ENCODE measurements at places on chromosomes 2 and 18.
A peak's percentile ranks its signal among the peaks of the same experiment; 100 is the strongest.

DNA sequence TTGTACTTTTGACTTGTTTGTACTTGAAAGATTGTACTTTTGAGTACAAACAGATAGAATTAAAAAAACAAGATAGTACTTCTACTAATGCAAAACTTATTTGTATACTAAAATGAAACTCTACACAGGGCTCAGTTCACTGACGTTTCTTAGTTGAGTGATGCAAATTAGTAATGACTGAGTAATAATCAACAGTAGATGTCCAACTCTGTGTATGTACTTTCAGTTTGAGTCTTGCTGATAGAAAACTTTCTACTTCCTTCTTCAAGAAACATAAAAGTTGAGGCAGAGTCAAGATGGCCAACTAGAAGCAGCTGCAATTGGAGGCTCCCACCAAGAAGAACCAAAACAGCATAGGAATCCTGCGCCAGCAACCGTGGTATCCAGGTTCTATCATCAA lies 585.0 kb downstream of the NR4A2 start:
- DNase-seq = no peak

GRCh38 chr2:30348825-30349224 lies 98.2 kb upstream of the LCLAT1 start:
- DNase-seq = no peak

DNA sequence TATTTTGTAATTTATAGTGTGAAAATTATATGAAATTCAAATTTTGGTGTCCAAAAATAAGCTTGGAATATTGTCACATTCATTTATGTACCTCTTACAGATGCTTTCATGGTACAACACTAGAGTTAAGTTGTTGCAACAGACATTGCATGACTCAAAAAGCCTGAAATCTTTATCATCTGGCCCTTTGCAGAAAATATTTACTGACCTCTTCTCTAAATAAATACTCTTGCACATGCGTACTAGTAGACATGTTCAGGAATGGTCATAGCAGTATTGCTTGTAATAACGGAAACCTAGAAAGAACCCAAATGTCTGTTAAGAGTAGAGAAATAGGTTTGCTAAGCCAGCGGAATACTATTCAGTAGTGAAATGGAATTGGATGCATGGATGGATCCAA lies 60.4 kb downstream of the GALNT1 start:
- DNase-seq = no peak

DNA sequence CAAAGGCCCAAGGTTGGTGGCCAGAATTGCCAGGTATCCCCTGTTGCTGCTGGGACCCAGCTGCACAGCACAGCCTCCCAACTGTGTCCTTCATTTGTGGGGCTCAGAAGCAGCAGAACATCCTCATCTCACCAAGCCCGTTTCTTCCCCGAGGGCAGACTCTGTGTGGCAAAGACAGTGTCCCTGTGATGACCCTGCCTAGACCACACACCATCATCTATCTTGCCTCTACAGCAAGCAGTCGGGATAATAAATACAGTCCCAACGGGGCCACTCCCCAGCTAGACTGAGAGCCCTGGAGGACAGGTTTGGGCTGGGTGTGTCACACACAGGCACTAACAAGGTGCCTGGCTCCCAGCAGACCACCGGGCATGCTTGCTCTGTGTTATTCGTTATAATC lies 93.4 kb downstream of the PTGR3 start:
- no peak for DNase-seq

DNA sequence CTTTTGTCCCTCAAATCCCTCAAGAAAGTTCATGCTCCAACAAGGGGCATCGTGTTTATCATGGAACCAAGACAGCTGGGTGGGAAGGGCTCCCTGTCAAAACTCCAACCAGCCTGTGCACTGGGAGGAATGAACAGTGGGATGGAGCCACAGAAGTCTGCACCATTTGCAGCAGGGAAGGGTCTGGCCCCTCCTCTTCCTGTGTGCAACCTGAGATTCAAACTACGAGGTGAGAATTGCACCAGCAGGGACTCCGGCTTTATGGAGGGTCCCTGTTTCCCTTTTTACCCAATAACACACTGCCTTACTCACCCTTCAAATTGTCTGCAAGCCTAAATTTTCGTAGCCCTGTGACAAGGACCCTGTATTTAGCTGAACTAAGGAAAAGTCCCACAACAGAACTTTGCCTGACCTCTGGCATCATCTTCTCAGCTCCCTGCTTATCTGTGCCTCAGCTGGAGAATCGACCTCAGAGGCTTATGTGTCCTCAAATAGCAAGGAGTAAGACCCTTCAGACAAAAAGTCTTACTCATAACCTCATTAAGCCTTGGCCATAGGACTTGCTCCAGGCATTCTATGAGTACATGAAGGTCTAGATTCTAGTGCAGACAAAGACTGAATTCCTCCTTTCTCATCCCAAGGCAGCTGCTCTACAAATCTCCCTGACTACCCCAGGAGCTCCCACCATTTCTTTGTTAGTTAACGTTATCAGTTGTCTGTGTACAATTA lies 178.3 kb upstream of the SERPINE2 start:
- no peak for DNase-seq

DNA sequence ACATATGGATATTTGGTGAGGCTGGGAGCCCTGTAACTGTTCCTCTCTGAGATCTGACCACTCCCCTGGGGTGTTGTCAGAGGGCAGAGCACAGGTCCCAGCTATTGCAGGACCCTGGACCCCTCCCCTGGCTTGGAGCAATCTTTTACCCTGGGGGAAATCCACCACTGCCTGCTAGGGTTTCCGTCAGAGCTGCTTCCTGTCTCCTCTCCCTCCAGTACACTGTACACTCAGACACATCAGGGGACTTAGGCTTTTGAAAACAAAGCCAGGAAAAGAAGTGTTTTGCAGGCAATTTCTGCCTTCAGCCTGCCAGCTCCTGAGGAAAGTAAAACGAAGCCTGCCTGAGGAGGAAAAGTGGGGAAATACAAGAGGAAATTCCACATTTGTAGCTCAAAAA lies 13.2 kb upstream of the CEP68 start:
- no peak for DNase-seq

DNA sequence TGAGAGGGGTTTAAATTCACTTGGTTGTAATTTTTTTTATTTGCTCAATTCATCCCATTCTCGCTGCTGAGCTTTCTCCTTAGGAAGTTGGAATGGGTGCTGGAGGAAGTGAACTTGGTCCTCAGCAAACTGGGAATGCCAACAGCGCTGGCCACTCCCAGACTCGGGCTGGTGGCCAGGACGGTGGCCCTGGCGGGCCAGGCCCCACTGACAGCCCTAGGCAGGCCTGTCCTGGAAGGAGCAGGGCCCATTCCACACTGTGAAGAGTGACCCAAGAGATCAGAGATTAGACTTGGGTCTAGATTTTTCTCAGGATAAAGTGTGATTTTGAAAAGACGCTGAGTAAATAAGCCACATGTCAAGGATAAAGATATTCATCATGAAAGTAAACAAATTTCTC lies 132.7 kb downstream of the HDAC4 start:
- DNase-seq = no peak

DNA sequence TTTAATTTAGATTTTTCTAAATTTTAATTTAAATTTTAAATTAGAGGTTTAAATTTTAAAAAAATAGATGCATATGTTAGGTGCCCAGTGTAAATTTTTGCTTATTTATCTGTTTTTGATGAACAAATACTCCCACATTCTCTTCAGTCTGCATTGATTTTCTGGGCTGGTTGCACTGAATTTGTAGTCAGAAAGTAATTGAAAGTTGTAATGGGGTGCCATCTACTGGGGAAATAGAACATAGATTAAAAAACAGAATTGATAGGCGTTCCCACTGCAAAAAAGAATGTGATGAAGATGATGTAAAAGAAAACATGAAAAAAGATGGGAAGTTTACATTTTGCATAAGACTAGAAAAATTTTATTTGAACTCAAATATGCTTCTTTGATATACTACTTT lies 51.7 kb upstream of the CCDC85A start:
- DNase-seq = peak; percentile 11

GRCh38 chr2:220962556-220962955 lies 609.5 kb downstream of the EPHA4 start:
- no peak for DNase-seq

GRCh38 chr2:213980883-213981282 lies 430.0 kb upstream of the VWC2L start:
- DNase-seq = no peak

DNA sequence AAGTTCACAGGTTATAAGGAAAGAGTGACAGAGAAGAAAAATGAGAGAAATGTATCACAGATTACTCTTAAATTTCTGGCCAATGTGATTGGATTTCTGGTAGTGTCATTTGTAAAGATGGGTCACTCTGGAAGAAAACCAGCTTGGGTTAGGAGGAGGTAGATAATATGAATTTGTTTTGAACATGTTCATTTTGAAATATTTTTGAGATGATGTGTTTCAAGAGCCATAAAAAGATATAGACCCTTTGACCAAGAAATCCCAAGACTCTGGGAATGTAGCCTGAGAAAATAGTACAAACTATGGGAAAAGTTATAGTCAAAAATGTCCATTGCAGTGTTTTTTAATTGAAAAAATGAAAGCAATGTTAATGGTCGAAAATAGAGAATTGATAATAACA lies 70.7 kb downstream of the CALCRL start:
- no peak for DNase-seq

DNA sequence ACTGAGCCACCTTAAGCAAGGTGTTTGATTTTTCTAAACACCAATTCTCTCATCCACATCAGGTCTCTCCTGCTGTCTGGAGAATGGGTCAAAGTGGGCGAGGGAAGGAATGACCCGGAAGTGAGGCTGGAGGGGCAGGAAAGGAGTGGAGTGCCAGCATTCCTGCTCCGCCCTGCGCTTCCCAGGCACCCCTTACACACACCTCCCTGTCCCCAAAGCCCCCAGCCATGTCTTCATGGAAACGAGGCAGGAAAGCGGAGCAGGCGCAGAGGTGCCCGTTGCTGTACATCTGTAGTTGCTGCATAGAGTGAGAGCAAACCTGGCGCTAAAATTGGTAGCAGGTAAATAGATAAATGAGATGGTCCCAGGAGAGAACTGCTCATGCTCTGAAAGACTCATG lies 27.2 kb upstream of the NT5DC4 start:
- no peak for DNase-seq

GRCh38 chr2:51971136-51971535 lies 939.2 kb upstream of the NRXN1 start:
- DNase-seq = no peak

Data from CD4-positive, alpha-beta T cell treated with Interferon alpha-2 for 1 hour (primary cell).